Large intestine (tissue), 12 donors: ENCODE measurements at places on chromosomes 11 and 22.

GRCh38 chr11:75280227-75280701, 39.7 kb downstream of the TPBGL start:
- H3K4me3 ChIP-seq = no peak overlapping the region
- H3K27me3 ChIP-seq = no peaks in the 10 kb centered on the region
- H3K27ac ChIP-seq = peak overlapping the region; percentile 22
- DNase-seq = peak; percentile 75
- H3K36me3 ChIP-seq = peaks cover 80% of the 10 kb centered on the region
- peaks cover 15% of the 10 kb centered on the region for H3K4me1 ChIP-seq

GRCh38 chr11:11735586-11735985, 106.2 kb upstream of the USP47 start:
- no peak overlapping the region for H3K27ac ChIP-seq

DNA sequence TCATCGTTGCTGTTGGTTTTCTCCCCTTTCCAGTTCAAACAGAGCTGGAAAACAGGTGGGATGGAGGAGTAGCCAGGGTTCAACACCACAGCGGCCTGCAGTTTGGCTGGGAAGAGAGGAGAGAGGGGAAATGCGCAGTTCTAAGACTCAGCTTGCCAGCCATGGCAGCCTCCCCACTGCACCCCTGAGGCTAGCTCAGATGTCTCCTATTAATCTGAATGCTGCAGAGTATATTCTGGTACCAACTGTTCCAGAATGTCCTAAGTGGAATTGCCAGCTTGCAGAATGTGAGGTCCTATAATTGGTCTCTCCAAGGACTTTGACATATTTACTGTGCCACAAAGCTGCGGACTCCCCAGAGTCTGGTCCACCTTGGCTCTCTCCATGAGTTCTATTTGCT, 32.0 kb downstream of the NEFH start:
- H3K36me3 ChIP-seq = peaks cover 78% of the 10 kb centered on the region
- DNase-seq = no peak
- no peaks in the 10 kb centered on the region for H3K27me3 ChIP-seq
- H3K4me1 ChIP-seq = no peaks in the 10 kb centered on the region
- H3K27ac ChIP-seq = no peak overlapping the region
- no peak overlapping the region for H3K4me3 ChIP-seq

DNA sequence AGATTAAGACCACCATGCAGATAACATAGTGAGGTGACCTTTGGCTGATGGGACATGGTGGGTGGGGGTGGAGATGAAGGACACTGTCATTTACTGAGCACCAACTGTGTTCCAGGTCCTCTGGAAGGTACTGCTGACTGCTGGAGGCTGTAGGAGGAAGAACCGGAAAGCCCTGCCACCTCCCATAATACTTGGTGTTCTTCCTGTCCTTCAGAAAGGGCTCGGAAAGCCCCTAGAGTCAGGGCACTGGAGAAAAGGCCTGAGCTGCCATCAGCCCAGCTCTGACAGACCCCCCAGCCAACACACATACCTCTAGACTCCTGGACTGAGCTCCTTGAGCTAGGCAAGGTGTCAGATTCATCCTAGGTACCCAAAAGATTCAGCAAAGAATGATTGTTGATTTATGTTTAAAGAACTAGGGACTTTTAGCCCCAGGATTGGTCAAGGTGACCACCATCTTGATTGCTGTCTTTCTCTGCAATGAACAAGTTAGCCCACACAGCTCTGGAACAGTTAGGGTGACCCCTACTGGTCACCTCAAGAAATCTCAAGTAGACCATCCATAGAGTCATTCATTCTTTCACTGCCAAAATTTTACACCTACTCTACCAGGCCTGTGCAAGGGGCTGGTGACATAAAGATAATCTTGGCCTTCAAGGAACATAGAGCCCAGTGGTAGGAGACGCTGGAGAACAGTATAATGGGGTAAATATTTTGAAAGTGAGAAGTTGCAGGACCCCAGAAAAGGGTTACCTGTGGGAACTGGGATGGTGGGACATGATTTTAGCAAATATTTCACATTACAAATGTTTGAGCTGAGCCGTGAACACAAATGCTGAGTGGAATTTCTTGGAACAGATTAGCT, 39.4 kb downstream of the IRAG1 start:
- H3K4me1 ChIP-seq = peaks cover 5% of the 10 kb centered on the region
- H3K27ac ChIP-seq = no peak overlapping the region
- no peak overlapping the region for H3K4me3 ChIP-seq
- no peaks in the 10 kb centered on the region for H3K27me3 ChIP-seq

DNA sequence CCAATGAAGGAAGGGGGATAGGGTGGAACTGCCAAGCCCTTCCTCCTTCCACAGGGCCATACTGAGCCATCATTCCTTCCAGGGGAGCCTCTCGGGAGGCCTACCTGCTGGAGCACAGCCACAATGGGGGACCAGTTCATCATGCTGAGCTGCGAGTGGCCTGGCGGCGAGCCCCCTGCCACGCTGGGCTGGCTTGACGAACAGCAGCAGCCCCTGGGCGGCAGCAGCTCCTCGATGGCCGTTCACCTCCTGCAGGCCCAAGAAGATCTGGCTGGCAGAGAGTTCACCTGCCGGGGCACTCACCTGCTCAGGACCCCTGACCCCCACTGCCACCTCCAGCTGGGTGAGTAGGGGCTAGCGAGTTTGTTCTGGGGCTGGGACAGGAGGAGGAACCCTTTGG, 5.9 kb downstream of the VSIG10L2 start:
- H3K27me3 ChIP-seq = no peaks in the 10 kb centered on the region
- H3K4me1 ChIP-seq = no peaks in the 10 kb centered on the region
- H3K4me3 ChIP-seq = no peak overlapping the region

DNA sequence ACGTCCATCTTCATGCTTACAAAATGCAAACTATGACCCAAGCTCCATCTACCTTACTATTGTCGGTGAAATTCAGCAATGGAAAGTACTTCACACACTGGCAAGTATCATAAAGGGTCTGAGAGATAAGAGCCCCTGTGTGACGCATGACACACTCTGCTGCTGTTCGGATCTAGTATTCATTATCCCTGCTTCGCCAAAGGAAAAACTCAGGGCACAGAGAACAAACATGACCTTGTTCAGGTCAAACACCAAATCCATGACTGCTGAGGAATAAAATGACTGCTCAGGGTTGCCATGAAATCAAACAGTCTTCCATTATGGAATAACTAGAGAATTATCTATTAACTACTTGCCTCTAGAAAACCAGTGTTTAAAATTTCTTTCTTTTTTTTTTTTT, 73.0 kb downstream of the MICAL3 start:
- no peak overlapping the region for H3K4me3 ChIP-seq
- H3K36me3 ChIP-seq = no peaks in the 10 kb centered on the region
- H3K4me1 ChIP-seq = peaks cover 28% of the 10 kb centered on the region
- H3K27me3 ChIP-seq = no peaks in the 10 kb centered on the region
- DNase-seq = no peak
- H3K27ac ChIP-seq = no peak overlapping the region

- H3K27me3 ChIP-seq = no peaks in the 10 kb centered on the region
- no peaks in the 10 kb centered on the region for H3K4me1 ChIP-seq
- no peak for DNase-seq
- no peak overlapping the region for H3K27ac ChIP-seq
Measured at GRCh38 chr22:18120857-18121256, 10.2 kb downstream of the TUBA8 start.

DNA sequence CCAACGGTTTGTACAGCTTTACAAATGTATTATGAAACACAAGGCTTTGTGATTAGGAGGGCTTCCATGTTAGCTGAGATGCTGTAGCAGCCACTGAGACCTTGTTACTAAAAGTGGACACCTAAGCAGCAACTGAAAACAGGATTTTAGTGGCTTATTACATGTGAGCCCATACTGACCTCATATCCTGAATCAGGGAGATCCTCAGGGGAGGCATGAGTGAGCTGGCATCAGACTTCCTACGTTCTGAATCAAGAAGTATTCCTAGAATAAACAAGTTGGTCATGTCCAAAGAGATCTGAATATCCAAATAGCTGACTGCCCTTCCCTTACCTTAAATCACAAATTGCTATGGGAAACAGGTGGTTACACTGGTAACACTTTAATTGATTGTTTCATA, 59.1 kb upstream of the SCUBE2 start:
- no peak for DNase-seq
- no peaks in the 10 kb centered on the region for H3K4me1 ChIP-seq
- peaks cover 59% of the 10 kb centered on the region for H3K36me3 ChIP-seq
- H3K27me3 ChIP-seq = no peaks in the 10 kb centered on the region

DNA sequence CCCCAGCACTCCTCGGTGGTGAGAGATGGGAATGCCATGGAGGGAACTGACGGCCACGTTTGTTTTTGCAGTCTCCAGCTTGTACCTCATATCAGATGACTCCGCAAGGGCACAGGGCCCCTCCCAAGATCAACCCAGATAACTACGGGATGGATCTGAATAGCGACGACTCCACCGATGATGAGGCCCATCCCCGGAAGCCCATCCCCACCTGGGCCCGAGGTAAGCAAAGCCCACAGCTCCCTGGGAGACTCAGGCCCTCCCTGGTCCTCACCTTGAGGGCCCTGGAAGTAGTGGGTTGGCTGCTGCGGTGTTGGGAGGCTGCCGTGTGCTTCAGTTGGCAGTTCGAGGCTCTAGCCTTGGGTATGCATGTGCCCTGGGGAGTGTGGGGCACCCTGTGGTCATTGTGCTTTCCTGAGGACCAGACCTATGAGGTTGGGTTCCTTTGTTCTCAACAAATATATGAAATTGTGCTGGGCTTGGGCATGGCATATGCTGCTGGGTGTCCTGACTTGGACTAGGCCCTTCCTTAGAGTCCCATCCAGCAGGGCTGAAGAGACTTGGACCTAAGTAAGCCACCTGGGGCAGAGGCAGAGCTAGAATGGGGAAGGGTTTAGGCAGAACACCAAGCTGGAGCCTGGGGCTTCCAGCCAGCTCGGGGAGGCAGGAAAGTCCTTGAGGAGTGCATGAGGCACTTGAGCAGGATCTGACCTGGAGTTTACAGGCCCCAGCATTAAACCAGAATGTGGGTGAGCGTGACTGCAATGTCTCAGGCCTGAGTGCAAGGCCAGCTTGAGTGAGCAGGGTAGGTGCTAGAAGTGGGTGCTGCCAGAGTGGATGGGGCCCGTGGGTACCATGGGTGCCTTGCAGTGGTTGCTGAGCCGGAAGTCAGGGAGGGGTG, 26.4 kb downstream of the INCENP start:
- no peak overlapping the region for H3K4me3 ChIP-seq
- H3K27ac ChIP-seq = no peak overlapping the region
- no peaks in the 10 kb centered on the region for H3K27me3 ChIP-seq
- no peak for DNase-seq
- H3K4me1 ChIP-seq = no peaks in the 10 kb centered on the region

GRCh38 chr11:72535194-72535547, 100.8 kb upstream of the CLPB start:
- no peak overlapping the region for H3K4me3 ChIP-seq
- peaks cover 3% of the 10 kb centered on the region for H3K27me3 ChIP-seq
- no peak overlapping the region for H3K27ac ChIP-seq
- H3K36me3 ChIP-seq = no peaks in the 10 kb centered on the region
- H3K4me1 ChIP-seq = peaks cover 3% of the 10 kb centered on the region

GRCh38 chr22:35882211-35883030, 146.2 kb downstream of the RBFOX2 start:
- no peak for DNase-seq
- no peaks in the 10 kb centered on the region for H3K27me3 ChIP-seq
- H3K4me3 ChIP-seq = no peak overlapping the region
- no peaks in the 10 kb centered on the region for H3K36me3 ChIP-seq
- H3K27ac ChIP-seq = no peak overlapping the region

- no peak for DNase-seq
- H3K36me3 ChIP-seq = peaks cover 32% of the 10 kb centered on the region
- no peaks in the 10 kb centered on the region for H3K27me3 ChIP-seq
Measured at GRCh38 chr22:20786048-20786447, 12.1 kb downstream of the SERPIND1 start.

DNA sequence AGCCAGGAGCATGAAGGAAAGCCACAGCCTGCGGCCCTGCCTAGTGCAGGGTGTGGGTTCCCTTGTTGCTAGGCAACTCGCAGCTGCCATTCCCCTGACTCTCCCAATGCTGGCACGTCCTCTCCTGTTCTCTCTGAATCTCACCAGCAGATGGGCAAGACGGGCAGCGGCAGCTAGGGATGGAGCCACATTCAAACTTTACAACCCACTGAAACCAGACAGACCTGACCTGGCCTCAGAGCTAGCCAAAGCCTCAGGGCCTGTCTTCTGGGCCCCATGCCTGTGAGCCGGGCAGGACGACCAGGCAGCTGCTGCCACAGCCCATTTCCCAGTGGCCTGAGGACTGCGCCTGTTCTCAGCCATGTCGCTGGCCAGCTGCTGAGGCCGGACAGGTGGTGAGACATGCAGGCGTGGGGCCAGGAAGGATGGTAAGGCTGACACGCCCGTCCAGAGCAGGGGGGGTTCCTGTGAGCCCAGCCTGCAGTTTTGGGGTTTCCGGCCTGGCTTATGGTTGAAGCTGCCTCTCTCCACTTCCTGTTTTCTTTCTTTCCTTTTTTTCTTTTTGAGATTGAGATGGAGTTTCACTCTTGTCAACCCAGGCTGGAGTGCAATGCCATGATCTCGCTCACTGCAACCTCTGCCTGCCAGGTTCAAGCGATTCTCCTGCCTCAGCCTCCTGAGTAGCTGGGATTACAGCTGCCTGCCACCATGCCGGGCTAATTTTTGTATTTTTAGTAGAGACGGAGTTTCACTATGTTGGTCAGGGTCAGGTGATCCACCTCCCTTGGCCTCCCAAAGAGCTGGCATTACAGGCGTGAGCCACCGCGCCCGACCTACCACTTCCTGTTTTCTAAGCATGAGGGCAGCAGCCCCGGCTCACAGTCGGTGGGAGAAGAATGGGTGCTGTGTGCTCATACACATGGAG, 4.1 kb downstream of the SUN2 start:
- H3K4me3 ChIP-seq = no peak overlapping the region
- H3K27me3 ChIP-seq = no peaks in the 10 kb centered on the region

DNA sequence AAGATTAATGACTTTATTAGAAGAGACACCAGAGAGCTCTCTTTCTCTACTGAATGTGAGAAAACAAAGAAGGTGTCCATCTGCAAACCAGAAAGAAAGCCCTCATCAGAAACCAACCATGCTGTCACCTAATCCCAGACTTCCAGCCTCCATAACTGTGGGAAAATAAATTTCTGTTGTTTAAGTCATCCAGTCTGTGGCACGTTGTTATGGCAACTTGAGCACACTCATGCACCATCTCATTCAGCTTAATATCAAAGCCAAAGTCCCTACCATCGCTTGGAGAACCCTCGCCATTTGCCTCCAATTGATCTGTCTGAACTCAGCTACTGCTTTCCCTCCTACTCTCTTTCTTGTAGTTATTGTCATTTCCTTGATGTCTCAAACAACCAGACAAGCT, 766.1 kb upstream of the ARHGAP42 start:
- H3K27me3 ChIP-seq = no peaks in the 10 kb centered on the region
- H3K4me3 ChIP-seq = no peak overlapping the region

DNA sequence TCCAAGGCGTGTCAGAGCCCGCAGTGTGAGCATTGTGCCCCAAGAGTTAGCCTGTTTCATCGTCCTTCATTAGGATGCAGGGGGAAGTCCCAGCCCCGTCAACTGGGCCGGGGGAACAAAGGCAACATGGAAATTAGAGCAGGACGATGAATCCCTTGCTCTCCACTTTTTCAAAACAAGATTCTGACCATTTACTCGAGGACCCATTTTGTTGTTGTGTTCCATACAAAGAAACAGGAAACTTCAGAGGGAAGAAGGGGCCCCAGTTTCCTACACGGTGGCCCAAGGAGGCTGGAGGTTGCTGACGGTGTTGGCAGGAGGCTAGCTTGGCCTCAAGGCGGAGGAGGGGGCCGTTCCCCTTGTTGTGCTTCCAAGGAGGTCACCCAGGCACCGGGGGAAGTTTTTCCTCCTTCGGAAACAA, 44.0 kb upstream of the SLC1A2 start:
- no peaks in the 10 kb centered on the region for H3K4me1 ChIP-seq
- H3K36me3 ChIP-seq = no peaks in the 10 kb centered on the region
- peaks cover 4% of the 10 kb centered on the region for H3K27me3 ChIP-seq
- H3K27ac ChIP-seq = no peak overlapping the region
- no peak for DNase-seq
